ENCODE measurements at places on chromosomes 3 and 15. TPM values are rescaled to one million over a fixed set of nuclear protein-coding genes. Genes with fewer than 3 reads are reported as not detected.

DNA sequence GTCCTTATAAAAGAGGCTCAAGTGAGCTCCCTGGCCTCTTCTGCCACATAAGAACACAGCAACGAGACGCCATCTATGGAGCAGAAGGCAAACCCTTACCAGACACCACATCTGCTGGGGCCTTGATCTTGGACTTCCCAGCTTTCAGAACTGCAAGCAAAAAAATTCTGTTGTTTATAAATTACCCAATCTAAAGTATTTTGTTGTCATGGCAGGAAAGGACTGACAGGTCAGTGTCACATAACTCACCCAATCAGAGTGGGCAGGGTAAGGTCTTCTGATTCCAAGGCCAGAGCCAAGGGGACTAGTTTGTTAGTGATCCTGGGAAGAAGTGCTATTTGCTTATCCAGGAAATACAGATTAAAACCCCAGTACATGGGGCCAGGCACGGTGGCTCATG, 98.9 kb downstream of the HMG20A start:
- H3K36me3 ChIP-seq = no peaks in the 10 kb centered on the region
- no peaks in the 10 kb centered on the region for H3K4me1 ChIP-seq
- H3K4me3 ChIP-seq = no peak overlapping the region
- DNase-seq = no peak
- no peak overlapping the region for H3K27ac ChIP-seq
- H3K27me3 ChIP-seq = no peaks in the 10 kb centered on the region

- no peaks in the 10 kb centered on the region for H3K4me1 ChIP-seq
- H3K27ac ChIP-seq = no peak overlapping the region
- H3K4me3 ChIP-seq = no peak overlapping the region
- no peaks in the 10 kb centered on the region for H3K27me3 ChIP-seq
Measured at GRCh38 chr3:128800241-128801187, 74.5 kb downstream of the RAB7A start.

- H3K36me3 ChIP-seq = peaks cover 5% of the 10 kb centered on the region
- no peaks in the 10 kb centered on the region for H3K4me1 ChIP-seq
- no peak overlapping the region for H3K27ac ChIP-seq
- no peaks in the 10 kb centered on the region for H3K27me3 ChIP-seq
Measured at GRCh38 chr15:57456559-57456958, 80.3 kb downstream of the CGNL1 start.

IL17RE gene
- 60.9 TPM for polyA plus RNA-seq

- H3K4me3 ChIP-seq = no peak overlapping the region
- H3K36me3 ChIP-seq = no peaks in the 10 kb centered on the region
Measured at GRCh38 chr15:38860253-38860652, 295.6 kb upstream of the RASGRP1 start.

GRCh38 chr3:127006781-127007436, 24.0 kb downstream of the PLXNA1 start:
- H3K36me3 ChIP-seq = peaks cover 31% of the 10 kb centered on the region
- H3K4me1 ChIP-seq = peaks cover 3% of the 10 kb centered on the region

DNA sequence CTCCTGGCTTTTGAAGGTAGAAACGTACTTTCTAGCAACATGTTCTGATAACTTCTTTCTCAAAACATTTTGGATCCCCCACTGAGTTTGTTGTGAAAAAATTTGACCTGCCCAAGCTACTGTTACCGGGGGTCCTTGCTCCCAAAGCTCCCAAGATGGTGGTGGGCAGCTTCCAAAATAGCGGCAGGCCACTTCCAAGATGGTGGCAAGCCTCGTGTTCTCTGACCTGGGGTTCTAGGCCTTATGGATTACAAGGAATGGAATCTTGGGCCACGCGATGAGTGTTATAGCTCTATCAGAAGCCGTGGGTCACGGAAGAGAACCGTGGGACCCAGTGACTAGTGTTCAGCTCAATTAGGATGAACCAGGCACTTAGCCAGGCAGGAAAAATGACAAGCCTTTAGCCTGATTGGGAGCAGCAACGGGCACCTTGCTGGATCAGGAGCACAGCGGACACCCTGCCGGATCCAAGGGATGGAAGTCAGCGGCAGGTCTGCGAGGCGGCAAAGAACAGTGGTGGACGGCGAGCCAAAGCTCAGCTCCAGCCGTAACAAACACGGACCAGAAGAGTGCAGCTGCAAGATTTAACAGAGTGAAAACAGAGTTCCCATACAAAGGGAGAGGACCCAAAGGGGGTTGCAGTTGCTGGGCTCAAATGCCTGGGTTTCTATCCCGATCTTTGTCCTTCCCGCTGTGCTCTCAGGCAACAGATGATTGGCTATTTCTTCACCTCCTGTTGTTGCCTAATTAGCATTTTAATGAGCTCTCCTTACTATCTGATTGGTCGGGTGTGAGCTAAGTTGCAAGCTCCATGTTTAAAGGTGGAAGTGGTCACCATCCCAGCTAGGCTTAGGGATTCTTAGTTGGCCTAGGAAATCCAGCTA, 133.3 kb downstream of the WDR72 start:
- H3K36me3 ChIP-seq = no peaks in the 10 kb centered on the region
- H3K27ac ChIP-seq = no peak overlapping the region
- no peaks in the 10 kb centered on the region for H3K27me3 ChIP-seq
- DNase-seq = no peak
- no peaks in the 10 kb centered on the region for H3K4me1 ChIP-seq

DNA sequence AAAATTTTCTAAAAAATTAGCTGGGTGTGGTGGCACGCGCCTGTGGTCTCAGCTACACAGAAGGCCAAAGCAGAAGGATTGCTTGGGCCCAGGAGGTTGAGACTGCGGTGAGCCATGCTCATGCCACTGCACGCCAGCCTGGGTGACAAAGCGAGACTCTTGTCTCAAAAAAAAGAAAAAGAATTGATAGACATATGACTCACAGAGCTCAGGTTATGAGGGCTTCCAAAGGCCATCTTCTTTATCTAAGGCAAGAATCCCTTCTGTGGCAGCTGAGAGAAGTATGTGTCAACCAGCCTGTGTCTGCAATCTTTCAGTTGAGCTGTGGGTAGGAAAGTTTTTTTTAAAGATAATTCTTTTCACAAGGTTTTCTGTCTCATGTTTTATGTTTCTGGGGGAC, 53.9 kb downstream of the MRPS25 start:
- H3K4me1 ChIP-seq = peaks cover 3% of the 10 kb centered on the region
- peaks cover 52% of the 10 kb centered on the region for H3K36me3 ChIP-seq
- H3K4me3 ChIP-seq = no peak overlapping the region

- no peaks in the 10 kb centered on the region for H3K27me3 ChIP-seq
- no peaks in the 10 kb centered on the region for H3K36me3 ChIP-seq
- no peak overlapping the region for H3K4me3 ChIP-seq
- H3K27ac ChIP-seq = no peak overlapping the region
- H3K4me1 ChIP-seq = no peaks in the 10 kb centered on the region
Measured at GRCh38 chr3:70006089-70006488, 6.6 kb downstream of the SAMMSON start.

DNA sequence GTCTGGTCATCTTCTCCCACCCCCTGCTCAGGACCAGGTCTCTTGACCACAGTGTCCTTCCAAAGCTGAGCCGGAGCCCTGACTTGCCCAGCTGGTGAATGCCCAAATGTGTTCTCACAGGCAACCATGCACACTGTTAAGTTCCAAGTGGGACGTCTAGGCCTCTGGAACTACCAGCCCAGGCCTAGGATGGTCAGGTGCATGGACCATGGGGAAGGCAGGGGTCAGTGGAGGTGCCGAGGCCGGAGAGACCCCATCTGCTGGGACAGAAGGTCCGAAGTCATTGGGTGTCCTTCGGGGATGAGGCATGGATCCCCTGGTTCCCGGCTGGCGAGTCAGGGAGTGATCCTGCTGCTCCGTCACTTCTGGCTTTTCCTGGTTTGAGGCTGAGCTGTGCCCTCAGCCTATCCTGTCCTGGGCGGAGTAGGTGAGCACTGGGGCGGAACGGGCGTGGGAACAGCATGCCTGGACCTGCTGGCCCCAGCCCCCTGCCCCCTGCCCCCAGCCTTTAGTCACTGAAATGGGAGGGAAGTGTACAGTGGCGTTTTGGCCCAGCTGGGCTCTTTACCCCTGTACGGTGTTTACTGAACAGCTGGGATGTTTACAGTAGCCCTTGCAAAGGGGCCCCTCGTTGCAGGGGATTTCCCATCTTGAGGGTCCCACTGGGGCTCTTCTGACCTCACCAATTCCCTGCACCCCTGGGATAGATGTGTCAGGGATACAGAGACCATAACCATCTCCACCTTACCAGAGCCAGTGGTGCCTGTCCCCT, 12.1 kb downstream of the SEMA3F start:
- no peak for DNase-seq
- no peaks in the 10 kb centered on the region for H3K36me3 ChIP-seq
- no peak overlapping the region for H3K27ac ChIP-seq
- no peak overlapping the region for H3K4me3 ChIP-seq
- peaks cover 43% of the 10 kb centered on the region for H3K4me1 ChIP-seq

GRCh38 chr3:149321640-149322039, 11.8 kb downstream of the TM4SF18 start:
- H3K27ac ChIP-seq = no peak overlapping the region
- no peaks in the 10 kb centered on the region for H3K36me3 ChIP-seq
- H3K27me3 ChIP-seq = no peaks in the 10 kb centered on the region
- DNase-seq = no peak

Measured in large intestine (tissue), 12 donors.